NCI-H526 treated with DMSO at 0.1 percent for 48 hours (cell line): ENCODE measurements at places on chromosomes 2 and 18.

DNA sequence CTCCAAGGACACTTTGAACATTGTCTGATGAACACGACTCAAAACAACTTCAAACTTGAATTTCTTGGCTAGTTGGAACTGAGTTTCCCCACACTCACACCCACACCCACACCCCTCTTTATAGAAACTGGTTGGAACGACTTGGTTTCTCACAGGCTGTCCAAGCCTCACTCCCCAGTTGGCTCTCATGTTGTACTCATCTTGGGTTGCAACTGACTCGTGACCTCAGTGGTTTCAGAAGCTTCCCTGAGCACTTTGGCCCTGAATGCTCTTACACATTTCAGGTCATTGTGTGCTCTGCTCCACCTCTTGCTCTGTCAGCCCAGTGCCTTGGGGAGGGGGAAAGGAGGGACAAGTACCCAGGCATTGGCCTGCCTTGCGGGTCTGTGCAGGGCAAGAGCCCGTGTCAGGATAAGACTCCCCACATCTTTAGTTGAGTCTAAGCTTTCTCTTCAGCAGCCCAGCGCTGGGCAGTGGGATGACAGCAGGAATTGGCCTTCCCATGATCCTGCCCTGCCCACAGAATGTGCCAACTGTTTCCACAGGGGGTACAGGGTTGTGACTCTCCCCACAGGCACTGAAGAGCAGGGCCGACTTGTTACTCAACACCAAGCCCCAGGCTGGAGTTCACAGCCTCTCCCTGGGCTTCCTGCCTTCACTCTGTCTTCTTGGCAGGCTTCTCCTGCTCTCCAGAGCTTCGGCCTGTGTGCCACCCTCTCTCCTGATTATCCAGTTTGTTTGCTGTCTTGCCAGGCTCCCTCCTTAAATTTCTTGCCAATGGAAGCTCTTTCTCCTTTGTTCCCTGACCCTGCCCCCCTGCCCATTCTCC is 104.6 kb downstream of the RTN4 start:
- no peak for DNase-seq

DNA sequence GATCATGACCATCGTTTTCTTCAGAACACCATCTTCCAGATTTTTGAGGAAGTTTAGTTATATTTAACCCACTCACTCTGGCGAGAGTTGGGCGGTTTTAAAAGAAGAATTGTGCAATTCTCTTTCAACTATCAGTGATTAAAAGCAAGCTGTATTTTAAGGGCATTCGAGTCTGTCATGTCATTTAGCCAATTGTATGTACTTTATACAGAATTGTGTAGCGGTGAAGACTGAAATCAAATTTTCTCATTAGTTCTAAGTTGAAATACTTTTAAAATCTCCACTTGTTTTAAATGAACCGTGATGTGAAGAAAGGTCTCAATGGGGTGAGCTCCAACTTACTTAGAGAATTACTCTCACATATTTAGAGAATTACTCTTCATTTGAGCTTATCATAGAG is 214.6 kb upstream of the DTNA start:
- no peak for DNase-seq

GRCh38 chr2:102522890-102523289 is 49.9 kb downstream of the SLC9A4 start:
- DNase-seq, result no peak

- no peak for DNase-seq
These were observed 32.5 kb upstream of the REG3G start for GRCh38 chr2:78992807-78993517.

DNA sequence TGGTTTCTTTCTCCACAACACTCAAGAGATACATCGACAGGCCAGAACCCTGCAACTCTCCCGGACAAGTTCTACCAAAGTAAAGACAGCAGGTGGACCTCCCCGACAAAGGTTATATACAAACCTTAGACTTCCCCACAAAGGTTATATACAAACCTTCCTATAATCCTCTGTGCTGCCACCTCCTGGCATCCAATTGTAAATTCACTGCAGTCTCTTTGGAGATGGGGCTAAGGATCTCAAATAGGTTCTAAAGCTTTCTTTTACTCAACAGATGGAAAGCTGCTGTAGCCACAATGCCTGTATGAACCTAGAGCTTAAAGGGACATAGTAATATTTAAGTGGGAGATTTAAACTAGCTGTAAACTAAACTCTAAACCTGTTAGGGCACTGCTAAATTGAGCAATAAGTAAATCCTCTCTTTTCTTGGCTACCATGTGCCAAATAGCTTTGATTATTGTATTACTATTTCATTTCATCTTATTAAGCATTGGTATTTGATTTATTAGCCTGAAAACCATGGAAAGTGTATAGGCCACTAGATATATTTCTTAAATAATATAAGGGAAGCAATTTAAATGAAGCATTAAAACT is 9.8 kb upstream of the MREG start:
- peak; percentile 7 for DNase-seq

DNA sequence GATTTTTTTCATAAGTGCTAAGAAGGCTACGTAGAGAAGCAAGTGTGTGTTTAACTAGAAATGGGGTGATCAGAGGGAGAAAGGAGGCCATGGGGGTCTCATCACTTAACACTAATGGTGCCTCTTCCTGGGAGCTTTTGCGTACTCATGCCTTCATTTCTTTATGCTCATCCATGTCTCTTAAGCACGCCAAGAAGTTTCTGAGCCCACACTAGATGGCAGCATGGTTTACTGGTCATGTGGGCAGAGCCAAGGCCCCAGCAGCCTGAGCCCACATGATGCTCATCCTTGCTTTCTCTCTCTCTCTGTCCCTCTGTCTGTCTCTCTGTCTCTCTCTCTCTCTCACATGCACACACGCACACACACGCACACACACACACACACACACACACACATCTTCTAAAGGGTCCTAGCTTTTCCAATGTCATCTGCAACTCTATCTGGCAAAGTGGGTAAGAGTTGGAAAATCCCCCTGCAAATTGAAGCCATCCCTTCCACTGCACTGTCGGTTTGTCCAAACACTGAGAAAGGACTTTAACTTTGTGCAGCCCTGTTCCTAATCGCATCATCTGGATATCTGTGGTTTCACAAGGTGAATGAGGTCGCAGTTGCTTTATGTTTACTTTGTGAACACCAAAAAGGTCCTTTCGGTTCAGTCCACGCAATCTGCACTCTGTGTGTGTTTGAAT is 137.1 kb upstream of the CCDC68 start:
- DNase-seq, result peak; percentile 38

- DNase-seq, result no peak
These were observed 493.7 kb upstream of the TNP1 start for GRCh38 chr2:217353591-217353990.

GRCh38 chr2:10285191-10285555 is 17.5 kb upstream of the HPCAL1 start:
- DNase-seq, result no peak

- DNase-seq, result peak; percentile 15
These were observed 46.4 kb downstream of the UXS1 start for GRCh38 chr2:106147665-106148064.

GRCh38 chr2:95037384-95037839 is 11.9 kb downstream of the MAL start:
- no peak for DNase-seq

DNA sequence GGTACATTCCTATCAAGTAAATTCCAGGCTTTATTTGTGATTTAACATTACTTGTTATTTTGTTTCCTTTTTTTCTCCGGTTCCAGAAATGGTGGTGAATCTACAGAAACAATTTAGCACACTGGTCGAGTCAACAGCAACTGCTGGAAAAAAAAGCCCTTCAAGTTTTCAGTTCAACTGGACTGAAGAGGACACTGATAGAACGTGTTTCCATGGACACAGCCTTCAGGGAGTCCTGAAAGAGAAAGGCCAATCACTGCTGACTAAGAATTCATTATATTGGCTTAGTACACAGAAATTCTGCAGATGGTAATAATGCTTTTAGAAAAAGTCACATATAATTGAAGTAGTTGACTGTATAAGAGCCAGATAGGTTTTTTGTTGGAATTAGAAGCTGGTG is 32.0 kb upstream of the GRHL1 start:
- DNase-seq, result no peak

DNA sequence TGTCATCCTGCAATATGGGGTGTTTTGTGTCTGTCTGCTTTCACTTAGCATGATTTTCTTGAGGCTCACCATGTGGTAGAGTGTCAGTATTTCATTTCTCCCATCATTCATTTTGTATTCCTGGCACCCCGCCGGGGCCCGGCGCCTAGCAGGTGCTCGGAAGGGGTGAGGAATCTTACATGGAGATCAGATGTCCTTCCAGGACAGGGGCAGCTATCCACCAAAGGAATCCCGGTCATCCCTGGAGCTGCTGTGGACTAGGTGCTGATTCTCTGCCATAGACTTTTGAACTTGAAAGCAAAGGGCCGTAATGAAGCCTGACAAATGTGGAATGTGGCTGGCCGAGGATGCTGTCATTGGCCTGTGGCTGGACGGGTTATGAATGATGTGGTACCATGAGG is 2.4 kb downstream of the PRELID3A start:
- DNase-seq, result no peak

DNA sequence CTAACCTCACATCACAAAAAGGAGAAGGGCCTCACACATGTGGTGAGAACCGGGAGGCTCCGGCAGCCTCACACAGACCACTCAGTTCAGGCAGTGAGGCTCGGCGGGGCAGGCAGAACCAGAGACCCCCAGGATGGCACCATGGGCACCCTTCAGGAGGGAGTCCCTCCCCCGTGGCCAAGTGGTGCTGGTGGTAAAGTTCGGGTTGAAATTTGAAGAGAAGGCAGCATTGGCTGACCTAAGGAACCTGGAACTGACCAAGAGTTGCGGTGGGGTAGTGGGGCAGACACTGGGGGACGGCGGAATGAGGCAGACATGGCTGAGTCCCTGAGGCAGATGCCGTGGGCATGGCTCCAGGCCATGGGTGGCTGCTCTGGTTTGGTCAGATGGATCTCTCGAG is 239.3 kb upstream of the MYT1L start:
- no peak for DNase-seq

- no peak for DNase-seq
These were observed 221.6 kb downstream of the NR4A2 start for GRCh38 chr2:156110890-156111289.

GRCh38 chr18:52694804-52695203 is 354.8 kb downstream of the DCC start:
- DNase-seq, result no peak

GRCh38 chr2:61926531-61927477 is 21.3 kb downstream of the COMMD1 start:
- no peak for DNase-seq

- no peak for DNase-seq
These were observed 414.9 kb downstream of the CDH2 start for GRCh38 chr18:27762054-27762453.

DNA sequence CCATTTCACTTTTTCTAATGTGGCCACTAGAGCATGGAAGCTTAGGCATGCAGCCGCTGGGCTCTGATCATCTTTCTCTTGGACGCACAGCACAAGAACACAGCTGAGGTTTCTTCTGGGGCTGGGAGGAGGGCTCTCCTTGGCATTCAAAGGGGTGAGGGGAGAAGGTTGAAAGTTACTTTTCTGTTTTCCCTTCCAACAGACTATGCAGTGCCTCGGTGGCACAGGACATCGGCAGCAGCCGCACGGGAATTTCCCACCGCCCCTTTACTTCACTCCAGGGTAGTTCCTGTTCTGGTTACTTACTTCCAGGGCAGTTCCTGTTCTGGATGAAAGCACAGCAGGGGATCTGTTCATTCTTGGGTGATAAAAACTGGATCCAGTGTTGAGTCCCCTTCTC is 18.9 kb upstream of the MAL start:
- DNase-seq, result no peak

- DNase-seq, result no peak
These were observed 30.0 kb upstream of the BARD1 start for GRCh38 chr2:214839464-214839863.

- no peak for DNase-seq
These were observed 240.9 kb downstream of the ICOS start for GRCh38 chr2:204177251-204177976.

DNA sequence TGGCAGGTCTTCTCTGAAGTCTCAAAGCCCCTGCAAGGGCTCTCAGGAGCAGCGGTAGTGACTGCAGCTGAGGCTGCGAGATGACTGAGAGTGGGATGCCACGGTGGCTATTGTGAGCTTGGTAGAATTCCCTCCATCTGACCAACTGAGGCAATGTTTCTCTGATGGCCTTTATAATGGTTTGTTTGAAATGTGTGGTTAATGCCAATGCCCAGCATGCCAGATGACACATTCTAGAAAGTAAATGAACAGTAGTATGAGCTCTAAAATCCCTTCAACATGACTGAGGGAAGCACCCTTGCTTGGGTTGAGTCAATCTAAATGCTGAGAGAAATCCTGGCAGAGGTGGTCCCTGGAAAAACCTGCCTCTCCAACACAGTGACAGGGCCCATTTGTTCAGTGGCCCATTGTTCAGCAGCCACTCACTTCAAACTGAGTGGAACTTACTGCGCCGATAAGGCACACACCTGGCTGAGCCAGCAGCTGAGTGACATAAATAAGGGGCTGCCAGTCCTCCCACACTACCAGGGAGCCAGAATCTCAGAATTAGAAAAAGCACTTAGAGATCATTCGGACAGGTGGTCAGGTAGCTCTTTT is 31.7 kb downstream of the SULT1C2 start:
- no peak for DNase-seq

DNA sequence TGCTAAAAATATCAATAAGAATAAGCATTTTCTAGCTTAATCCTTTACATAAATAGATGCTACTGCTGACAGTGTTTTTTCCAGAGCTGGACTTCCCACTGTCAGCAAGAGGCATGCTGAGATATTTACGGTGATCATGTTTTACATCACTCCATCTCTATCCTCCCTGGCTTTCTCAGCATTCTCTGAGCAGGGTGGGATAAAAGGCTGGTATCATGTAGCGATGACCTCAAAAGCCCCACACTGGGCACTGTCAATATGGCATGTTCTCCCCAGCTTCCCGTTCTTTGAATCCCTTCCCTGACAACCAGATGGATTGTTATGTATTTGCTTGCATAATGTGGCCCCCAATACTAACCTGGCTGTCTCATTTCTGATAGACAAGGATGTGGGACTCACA is 83.2 kb upstream of the EPHA4 start:
- DNase-seq, result no peak

GRCh38 chr2:201149064-201149820 is 33.3 kb downstream of the CFLAR start:
- DNase-seq, result no peak

DNA sequence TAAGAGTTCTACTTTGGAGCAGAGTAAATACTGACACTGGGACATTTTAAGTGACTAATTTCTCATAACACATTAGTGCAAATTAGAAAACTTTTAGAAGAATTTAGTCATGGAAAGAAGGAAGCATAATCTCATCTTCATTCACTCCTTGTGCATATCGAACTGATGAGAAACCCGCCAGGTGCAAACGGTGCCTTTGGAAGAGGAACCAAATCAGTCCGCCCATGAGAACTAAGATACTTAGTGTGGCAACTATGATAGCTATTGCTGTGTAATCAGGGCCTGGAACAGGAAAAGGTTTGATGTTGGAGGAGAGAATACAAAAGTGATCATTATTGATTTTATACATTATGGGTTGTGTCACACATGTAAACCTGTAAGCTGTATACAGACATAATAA is 6.9 kb upstream of the CD302 start:
- no peak for DNase-seq

GRCh38 chr2:188884046-188884445 is 90.1 kb upstream of the COL3A1 start:
- DNase-seq, result no peak
